COR-L47 (cell line): ENCODE measurements at places on chromosomes 5 and 9.

GRCh38 chr9:26292943-26293342, 599.7 kb downstream of the CAAP1 start:
- peak; percentile 43 for DNase-seq

DNA sequence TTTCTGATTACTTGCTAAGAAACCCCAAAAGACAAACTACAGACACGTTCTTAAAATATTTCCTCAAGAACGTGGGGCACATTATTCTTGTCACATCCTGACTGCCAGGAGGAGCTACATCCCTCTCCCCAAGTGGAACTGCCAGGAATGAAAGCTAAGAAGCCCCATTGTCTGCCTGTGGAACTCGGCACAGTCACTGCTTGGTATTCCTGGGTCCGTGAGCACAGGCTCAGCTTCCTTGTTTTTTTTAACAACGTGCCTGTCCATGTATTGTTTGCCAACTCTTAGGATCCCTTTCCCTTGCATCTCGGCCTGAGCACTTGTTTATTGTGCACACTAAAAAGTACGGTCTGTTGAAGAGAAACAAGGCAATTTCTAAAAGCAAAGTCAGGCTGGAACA, 47.0 kb upstream of the SELENOP start:
- no peak for DNase-seq

- no peak for DNase-seq
Observed at GRCh38 chr9:8717146-8717545, 917.6 kb upstream of the DMAC1 start.

- no peak for DNase-seq
Observed at GRCh38 chr5:41253109-41253508, 39.8 kb upstream of the C6 start.

GRCh38 chr9:97923529-97924108, 1.3 kb upstream of the TRMO start:
- DNase-seq: peak; percentile 86

DNA sequence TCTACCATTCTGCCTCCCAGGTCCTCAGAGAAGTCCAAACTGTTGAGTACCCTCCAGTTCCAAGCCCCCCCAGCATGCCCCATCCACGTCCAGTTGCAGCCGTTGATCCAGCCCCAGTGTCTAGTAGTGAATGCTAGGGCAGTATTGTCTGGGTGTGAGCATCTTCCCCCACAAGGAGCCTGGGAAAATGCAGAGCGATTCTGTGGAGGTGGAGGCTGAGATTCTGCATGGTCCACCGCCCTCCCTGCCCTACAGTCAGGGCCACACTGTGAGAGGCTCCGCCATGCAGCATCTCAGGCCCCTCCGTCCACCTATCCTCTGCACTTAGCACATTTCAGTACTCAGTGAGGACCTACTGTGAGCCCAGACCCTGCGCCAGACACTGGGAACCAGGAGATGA, 135.9 kb downstream of the GABBR2 start:
- DNase-seq: no peak

GRCh38 chr5:143514616-143515335, 111.3 kb upstream of the NR3C1 start:
- DNase-seq: no peak

GRCh38 chr5:67542479-67542878, 345.9 kb upstream of the CD180 start:
- DNase-seq: no peak

GRCh38 chr5:80705801-80706200, 51.0 kb upstream of the DHFR start:
- no peak for DNase-seq

DNA sequence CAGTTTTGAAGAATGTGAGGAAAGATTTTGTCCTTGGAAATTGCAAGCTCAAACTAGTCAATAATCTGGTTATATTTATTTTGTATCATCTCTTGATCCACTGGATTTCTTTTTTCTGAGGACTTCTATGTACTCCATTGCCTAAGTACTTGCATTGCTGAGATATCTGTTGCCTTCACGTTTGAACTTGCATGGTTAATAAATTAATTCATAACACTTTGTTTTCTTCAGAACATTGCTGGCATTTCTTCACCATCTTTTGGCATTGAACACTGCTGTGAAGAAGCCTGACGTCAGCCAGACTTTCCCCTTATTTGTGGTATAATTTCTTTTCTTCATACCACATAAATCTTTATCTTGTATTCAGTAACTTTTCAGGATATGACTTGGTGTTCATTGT, 246.0 kb upstream of the KIF2A start:
- no peak for DNase-seq

- DNase-seq: peak; percentile 79
Observed at GRCh38 chr5:127072861-127073846, at the start of gene C5orf63. TSS of gene C5orf63 (minus strand) at chr5:127073502. CDS start at chr5:127058995, 14,507 bp downstream.

- no peak for DNase-seq
Observed at GRCh38 chr9:98958271-98958984, 14.7 kb downstream of the COL15A1 start.

GRCh38 chr5:132782101-132782500, 5.1 kb upstream of the SEPTIN8 start:
- DNase-seq: no peak

DNA sequence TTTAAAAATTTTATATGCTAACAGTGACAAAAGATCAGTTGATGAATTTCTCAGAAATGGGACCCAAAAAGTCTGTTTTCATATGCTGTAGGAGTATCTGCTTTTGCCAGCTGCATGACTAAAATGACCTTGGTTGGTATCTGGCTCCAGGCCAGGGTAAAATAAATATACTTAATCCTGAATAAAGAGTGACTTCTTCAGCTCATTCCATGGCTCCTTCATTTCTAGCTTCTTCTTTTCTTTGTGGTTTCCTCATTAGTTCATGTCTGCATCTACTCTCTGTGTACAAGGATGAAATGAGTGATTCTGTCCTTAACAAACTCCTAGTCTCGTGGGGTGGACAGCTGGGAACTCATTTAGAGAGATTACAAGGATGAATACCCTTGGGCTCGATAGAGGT, 36.0 kb downstream of the RCL1 start:
- DNase-seq: no peak

GRCh38 chr5:174300118-174300940, 254.8 kb downstream of the NSG2 start:
- DNase-seq: no peak

DNA sequence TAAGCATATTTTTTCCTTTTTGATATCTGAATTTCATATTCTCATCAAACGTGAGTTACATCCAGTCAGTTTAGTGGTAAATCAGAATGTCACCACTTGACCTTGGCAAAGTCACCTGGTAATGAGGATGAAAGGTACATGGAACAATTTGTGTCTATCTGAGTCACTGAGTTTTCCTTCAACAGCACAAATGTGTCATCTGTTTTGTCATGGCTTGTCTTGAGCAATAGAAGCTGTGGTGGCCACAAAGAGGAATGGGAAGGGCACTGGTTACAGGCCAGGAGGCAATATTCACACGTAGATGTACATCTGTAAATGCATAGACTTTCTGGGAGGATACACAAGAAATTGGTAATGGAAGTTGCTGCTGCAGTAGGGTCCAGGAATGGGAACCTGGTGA, 8.4 kb upstream of the ZNF474 start:
- no peak for DNase-seq

- DNase-seq: no peak
Observed at GRCh38 chr9:105328296-105328695, 83.8 kb downstream of the SLC44A1 start.

GRCh38 chr9:125889112-125889475, 141.9 kb downstream of the PBX3 start:
- DNase-seq: no peak

GRCh38 chr9:133981589-133981957, 10.6 kb downstream of the VAV2 start:
- DNase-seq: no peak

GRCh38 chr5:132013006-132013689, 1.7 kb upstream of the ACSL6 start:
- no peak for DNase-seq

GRCh38 chr9:92359394-92359995, 33.7 kb downstream of the CENPP start:
- no peak for DNase-seq
